ENCODE measurements at places on chromosomes 2 and 18.

GRCh38 chr2:30481323-30481800, 34.3 kb downstream of the LCLAT1 start:
- no peak for DNase-seq

DNA sequence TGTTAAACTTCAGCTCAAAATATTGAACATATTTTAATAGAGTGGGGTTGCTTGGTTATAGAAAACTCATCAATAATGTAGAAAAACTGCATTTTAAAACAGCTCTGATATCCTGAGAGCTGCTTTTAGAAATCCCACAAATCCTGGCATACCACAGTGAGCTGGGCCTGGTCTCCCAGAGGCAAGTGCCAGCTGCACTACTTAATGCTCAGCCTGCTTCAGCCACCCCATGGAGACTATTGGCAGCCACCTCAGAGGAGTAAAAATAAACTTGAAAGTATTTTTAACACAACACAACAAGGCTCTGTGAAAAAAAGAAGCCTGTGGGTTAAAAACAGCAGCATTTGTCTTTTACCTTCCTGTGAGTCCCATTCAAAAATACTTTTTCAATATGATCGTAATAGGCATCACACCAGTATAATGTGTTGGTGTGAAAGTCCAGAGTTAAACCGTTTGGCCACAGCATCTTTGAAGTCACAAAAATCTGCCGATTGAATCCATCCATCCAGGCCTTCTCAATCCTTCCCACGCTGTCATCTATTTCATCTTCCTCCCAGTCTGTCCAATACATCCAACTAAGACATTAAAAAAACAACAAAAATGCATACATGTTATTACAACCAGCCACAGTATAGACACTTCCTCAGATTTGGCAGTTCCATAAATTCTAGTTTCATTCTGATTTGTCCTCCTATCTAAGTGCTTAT, 1115.3 kb downstream of the LRP1B start:
- DNase-seq: no peak

DNA sequence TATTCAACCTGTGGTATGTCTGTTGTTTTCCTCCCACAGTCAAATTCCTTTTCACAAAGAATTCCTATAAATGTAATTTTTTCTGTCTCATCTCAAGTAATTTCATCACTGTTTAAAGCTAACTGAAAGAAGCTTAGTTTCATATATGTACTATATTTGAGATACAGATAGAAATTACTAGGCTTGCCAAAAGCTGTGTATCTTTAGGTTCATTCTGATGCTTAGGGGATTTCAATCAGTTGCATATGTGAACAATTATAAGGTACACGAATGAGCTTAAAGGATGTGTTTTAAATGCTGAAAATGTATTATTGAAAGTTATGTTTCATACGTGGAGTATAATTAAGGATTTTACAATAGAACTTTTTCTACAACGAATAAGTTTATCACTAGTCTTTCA, 59.2 kb upstream of the DSG1 start:
- DNase-seq: no peak

DNA sequence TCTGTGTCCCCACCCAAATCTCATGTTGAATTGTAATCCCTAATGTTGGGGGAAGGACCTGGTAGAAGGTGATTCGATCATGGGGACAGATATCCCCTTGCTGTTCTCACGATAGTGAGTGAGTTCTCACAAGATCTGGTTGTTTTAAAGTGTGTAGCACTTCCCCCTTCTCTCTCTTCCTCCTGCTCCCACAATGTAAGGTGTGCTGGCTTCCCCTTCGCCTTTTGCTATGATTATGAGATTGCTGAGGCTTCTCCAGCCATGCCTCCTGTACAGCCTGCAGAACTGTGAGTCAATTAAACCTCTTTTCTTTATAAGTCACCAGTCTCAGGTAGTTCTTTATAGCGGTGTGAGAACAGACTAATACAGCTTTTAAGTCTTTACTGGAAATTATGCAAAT, 193.3 kb upstream of the RBBP8 start:
- DNase-seq: no peak

DNA sequence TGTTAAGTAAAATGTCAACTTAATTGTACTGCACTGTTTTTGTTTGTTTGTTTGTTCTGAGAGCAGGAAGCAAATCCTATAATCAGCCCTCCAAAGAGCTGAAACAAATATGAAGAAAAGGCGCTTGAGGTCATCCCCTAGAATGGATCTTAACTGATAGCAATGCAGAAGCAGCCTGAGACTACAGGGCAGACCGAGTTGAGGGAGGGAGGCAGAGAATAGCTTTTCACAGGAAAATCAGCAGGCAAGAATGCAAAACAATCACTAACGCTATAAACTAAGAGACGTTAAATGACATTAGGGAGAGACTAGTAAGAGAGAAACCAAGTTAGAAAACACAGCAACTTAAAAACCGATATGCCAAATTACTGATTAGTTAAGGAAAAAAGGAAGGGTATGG, 37.2 kb downstream of the GALNT1 start:
- no peak for DNase-seq

GRCh38 chr2:159600752-159601151, 15.6 kb downstream of the BAZ2B start:
- DNase-seq: no peak

DNA sequence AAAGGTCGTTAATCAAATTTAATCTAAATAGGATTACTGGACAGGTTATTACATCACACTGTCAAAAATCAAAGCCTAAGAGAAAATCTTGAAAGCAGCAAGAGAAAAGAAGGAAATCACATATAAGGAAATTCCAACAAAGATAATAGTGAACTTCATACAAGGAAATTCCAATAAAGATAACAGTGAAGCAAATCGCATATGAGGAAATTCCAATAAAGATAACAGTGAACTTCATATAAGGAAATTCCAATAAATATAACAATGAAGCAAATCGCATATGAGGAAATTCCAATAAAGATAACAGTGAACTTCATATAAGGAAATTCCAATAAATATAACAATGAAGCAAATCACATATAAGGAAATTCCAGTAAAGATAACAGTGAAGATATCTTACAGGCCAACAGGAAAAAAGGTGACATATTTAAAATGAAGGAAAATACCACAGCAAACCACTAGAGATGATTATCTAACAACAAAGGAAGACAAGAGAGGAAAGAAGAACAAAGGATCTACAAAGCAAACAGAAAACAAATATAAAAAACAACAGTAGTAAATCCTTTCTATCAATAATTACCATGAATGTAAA, 787.7 kb downstream of the CCDC85A start:
- no peak for DNase-seq

GRCh38 chr2:191945623-191946022, 98.7 kb upstream of the CAVIN2 start:
- no peak for DNase-seq
